ENCODE measurements at places on chromosomes 16 and 17. TPM values are rescaled to one million over a fixed set of nuclear protein-coding genes. Genes with fewer than 3 reads are reported as not detected.

- no peak overlapping the region for H3K27ac ChIP-seq
- no peaks in the 10 kb centered on the region for H3K36me3 ChIP-seq
- no peaks in the 10 kb centered on the region for H3K4me1 ChIP-seq
- DNase-seq, result no peak
- H3K4me3 ChIP-seq, result no peak overlapping the region
These were observed 193.6 kb downstream of the CCDC182 start for GRCh38 chr17:57551321-57552079.

DNA sequence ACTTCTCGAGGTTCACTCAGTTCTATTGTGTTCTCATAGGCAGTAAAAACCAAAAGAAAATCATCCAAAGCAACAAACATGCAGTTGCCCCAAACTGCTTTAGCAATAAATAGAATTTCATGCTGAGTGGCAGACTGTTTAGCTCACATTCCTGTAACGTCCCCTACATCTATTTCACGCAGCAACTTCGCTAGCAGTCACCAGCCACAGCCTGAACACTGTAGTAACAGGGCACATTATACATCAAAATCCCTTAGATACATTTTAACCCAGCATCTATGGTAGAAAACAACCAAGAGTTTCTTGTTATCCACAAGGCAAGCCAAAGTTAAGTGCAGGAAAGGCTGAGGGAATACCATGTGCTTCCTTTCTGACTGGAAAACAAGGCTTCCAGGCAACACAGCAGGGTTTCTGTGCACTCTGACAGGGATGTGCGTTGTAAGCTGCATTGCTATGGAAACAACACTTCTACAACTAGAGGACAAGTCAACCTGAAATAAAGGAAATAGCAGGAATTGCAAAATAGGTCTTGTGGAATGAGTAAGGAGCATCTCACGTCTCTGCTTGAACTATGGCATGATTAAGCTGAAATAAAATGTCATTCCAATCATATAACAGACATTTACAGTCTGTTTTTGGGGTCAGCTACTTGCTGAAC lies 55.4 kb downstream of the CFDP1 start:
- peak; percentile 96 for DNase-seq
- H3K36me3 ChIP-seq, result no peaks in the 10 kb centered on the region
- H3K4me1 ChIP-seq, result peaks cover 24% of the 10 kb centered on the region

CCT6B gene
- polyA plus RNA-seq, result 1.1 TPM

DNA sequence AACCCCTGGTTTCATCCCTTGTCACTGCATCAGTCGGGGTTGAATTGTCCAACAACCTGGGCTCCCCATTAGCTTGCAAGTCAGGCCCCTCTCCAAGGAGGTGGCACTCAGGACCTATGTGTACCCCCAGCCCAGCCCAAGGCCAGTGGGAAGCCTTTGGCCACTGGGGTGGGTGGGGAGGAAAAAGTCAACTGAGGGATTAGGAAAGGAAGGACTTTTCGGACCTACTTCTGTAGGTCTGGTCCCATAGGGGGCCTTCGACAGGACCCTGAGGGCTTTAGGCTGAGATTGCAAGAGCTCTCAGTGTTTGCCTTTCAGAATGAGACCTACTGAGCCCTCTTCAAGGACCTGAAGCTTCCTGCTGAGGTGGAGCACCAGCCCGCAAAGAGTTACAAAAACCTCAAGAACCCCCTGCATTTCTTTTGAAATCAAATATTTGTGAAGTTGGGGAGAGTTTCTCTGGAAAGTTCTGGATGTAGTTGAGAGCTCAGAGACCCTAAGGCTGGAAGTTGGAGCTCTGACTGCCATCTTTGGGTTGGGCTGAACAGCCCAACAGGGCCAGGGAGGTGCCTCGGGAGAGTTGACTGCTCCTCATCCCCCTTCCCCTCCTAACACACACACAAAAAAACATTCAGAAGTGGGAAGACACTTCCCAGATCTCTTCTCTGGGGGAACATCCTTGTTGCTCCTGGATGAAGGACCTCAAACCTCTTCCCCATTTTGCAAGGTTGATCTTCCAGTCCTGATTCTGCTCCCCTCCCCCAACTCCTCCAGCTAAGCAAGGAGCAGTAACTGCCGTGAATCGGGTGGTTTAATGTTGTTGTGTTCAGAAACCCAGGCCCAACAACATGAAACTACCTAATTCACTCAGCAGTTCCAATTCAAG lies 5.8 kb upstream of the HOXB9 start:
- no peak overlapping the region for H3K4me3 ChIP-seq
- H3K36me3 ChIP-seq, result no peaks in the 10 kb centered on the region
- no peak overlapping the region for H3K27ac ChIP-seq
- DNase-seq, result no peak
- H3K4me1 ChIP-seq, result no peaks in the 10 kb centered on the region
- peaks cover 96% of the 10 kb centered on the region for H3K27me3 ChIP-seq

MYLK3 gene
- 0.01 TPM for polyA plus RNA-seq

DNA sequence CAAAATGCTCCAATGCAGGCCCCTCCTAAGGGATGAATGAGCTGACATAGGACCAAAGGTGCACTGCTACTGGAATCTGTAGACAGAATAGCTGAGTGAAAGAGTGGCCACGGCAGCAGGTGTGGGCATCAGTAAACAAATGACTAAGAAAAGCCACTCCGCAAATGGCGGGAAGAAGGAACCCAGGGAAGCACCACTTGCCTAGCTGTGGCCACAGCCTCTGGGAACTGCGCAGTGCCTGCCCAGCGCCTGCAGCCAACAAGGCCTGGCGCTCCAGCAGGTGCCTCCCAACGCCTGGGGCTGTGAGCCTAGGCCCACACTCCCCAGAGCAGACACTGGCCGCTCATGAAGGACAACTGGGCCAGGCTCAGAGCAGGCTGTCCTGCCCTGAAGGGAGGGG lies 11.8 kb downstream of the PEMT start:
- DNase-seq, result no peak
- peaks cover 9% of the 10 kb centered on the region for H3K4me1 ChIP-seq
- H3K36me3 ChIP-seq, result no peaks in the 10 kb centered on the region
- no peaks in the 10 kb centered on the region for H3K27me3 ChIP-seq

GRCh38 chr16:84899414-84899813 lies 79.6 kb downstream of the CRISPLD2 start:
- no peak overlapping the region for H3K27ac ChIP-seq
- no peaks in the 10 kb centered on the region for H3K4me1 ChIP-seq
- H3K27me3 ChIP-seq, result no peaks in the 10 kb centered on the region
- H3K4me3 ChIP-seq, result no peak overlapping the region

PRR35 gene
- not detected for polyA plus RNA-seq

DNA sequence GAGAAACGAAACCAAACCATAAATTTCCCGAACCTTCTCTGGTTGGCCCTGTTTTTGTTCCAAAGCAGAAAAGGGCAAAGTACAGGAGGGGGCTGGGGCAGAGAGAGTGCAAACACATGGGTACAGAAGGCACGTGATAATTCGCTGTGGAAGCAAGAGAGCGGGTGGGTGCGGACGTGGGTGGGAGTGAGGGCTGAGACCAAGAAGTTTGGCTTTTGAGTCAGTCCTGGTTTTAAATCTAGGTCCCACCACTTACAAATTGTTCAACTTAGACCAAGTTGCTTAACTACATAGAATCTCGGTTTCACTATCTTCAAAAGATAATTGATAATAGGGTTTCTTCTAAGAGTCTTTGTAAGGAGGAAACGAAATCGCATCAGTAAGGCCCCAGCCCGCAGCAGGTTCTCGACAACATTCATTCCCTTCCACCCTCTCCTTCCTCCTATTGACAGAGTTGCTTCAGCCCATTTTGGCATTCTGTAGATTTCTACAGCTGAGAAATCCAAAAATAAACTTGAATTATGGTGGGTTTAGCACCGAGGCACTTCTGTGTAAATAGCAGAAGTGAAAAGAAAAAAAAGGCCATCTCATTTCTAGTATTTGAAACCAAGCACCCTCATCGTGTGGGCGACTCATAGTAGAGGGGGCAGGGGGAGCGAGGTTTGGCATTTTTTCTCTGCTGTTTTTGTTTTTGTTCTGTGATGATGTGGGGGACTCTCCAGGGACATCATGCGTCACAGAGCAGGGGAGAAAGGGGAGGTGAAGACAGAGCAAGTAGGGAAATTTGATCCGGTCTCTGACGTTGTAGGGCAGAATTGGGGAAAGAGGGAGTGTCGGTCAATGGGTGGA lies 33.6 kb upstream of the CCR7 start:
- no peak overlapping the region for H3K4me3 ChIP-seq
- no peak for DNase-seq
- H3K27me3 ChIP-seq, result peaks cover 3% of the 10 kb centered on the region
- H3K36me3 ChIP-seq, result no peaks in the 10 kb centered on the region
- H3K27ac ChIP-seq, result no peak overlapping the region
- no peaks in the 10 kb centered on the region for H3K4me1 ChIP-seq

G6PC1 gene
- not detected for polyA plus RNA-seq

DNA sequence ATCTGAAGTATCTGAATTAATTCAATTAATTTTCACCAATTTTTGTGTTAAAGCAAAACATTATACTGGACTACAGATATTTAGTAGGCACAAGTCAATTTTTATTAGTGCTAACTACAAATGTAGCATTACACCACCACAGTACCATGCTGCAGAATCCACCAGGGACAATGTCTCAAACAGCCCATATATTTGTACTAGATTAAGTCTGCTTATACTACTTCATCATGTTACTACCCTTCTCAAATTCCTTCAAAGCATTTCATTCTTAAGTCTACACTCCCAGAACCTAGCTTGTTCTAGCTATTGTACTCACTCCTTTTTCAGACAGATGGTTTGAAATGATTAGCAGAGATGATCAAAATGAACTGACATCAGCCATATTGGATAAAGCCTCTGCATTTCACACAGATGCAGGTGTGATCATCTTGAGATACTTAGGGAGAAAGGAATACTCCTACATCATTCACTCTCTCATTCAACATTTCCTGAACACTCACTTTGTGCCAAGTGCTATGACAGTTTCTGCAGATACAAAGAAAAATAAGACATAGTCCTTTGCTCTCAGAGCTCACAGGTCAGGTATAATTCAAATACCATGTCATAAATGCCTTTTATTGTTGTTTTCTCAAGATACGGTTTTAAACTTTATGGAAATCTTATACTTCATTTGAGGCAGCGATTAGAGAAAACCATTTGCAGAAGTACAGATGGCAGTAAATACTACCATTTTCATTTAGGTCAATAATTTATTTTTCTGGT lies 47.7 kb downstream of the SMURF2 start:
- no peaks in the 10 kb centered on the region for H3K36me3 ChIP-seq
- no peak overlapping the region for H3K27ac ChIP-seq
- no peaks in the 10 kb centered on the region for H3K27me3 ChIP-seq
- no peak overlapping the region for H3K4me3 ChIP-seq

GRCh38 chr17:52738791-52739190 lies 580.3 kb upstream of the CA10 start:
- H3K4me3 ChIP-seq, result no peak overlapping the region
- no peaks in the 10 kb centered on the region for H3K4me1 ChIP-seq
- no peaks in the 10 kb centered on the region for H3K36me3 ChIP-seq
- no peak overlapping the region for H3K27ac ChIP-seq
- H3K27me3 ChIP-seq, result no peaks in the 10 kb centered on the region
- DNase-seq, result no peak

DNA sequence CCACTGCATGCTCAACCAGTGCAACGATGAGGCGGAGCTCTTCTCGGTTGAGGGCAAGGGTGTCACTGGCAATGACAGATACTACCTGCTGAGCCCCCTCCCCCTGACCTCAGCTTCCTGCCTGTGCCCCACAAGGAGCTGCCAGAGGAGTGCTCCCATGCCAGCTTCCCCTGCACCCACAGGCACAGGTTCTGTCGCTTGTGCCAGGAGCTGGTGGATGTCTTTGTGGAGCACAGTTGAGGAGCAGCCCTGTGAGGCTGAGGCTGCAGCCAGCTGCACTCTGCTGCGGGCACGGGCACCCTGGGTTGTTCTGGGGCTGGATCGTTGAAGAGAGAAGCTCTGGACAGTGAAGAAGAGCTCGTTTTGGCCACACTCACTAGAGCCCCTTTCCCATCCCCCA lies 165.3 kb upstream of the ZNF267 start:
- H3K27me3 ChIP-seq, result no peaks in the 10 kb centered on the region
- H3K4me3 ChIP-seq, result no peak overlapping the region
- H3K27ac ChIP-seq, result no peak overlapping the region
- no peak for DNase-seq
- peaks cover 1% of the 10 kb centered on the region for H3K36me3 ChIP-seq
